ENCODE measurements at places on chromosomes 12 and 14. TPM values are rescaled to one million over a fixed set of nuclear protein-coding genes. Genes with fewer than 3 reads are reported as not detected.

DNA sequence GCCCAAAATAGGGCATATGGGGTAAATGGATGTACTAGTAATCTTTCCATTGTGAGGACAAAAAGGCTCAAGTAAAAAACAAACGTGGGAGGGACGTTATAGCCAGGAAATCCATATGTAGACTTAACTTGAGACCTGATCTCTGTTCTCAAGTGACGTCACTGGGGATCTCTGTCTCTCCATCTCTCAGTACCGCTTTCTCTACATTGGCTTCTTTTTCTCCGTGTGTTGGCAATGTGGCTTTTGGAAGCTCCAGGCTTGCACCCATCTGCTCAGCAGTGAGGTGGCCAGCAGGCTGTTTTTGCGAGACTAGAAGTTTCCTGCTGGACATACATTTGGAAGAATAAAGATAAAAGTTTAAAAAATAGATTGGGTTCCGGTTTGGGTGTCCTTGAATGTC, 66.0 kb upstream of the NRXN3 start:
- DNase-seq = no peak

GRCh38 chr14:104687601-104688504, 1.6 kb upstream of the INF2 start:
- DNase-seq = no peak

DNA sequence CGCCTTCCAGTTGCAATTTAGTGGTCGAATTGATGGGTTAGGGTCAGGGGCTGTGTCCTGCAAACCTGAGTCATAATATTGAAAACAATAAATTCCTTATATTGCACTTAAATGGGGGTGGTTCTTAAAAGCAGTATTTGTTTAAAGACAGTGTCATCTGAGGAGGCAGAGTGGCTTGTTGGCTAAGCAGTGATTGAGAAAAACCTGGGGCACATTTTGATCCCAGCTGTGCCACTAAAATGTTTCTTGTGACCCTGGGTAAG, 48.4 kb downstream of the FBXW8 start:
- DNase-seq = no peak

- peak; percentile 29 for DNase-seq
Observed at GRCh38 chr14:103696466-103697071, 18.7 kb downstream of the XRCC3 start.

AVPR1A gene
- polyA plus RNA-seq = 5.5 TPM

CLEC4E gene
- polyA plus RNA-seq = 1.8 TPM

ACSS3 gene
- polyA plus RNA-seq = 27.4 TPM
